ENCODE measurements at places on chromosomes 3 and 15. TPM values are rescaled to one million over a fixed set of nuclear protein-coding genes. Genes with fewer than 3 reads are reported as not detected.
A peak's percentile ranks its signal among the peaks of the same experiment; 100 is the strongest.

The CPNE9 gene
- 0.85 TPM for polyA plus RNA-seq

The ZNF385D gene
- 0.42 TPM for polyA plus RNA-seq

The MASP1 gene
- 0.31 TPM for polyA plus RNA-seq

DNA sequence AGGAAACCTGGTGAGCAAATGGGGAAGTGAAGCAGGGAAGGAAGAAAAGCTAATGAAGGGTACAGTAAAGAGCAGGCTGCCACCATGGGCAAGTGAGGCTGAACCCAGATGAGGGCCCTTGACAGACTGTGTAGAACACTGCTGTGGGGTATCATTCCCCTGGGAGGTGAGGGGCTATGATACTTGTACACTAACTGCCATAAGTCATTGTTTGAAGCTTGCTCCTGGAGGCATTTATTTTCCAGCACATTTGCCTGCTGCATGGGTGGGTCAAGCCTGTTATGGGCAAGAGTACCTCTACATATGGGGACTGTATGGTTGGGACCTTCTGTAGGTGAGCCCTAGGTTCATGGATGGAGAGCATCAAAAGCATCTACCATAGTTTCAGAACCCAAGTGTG, 57.4 kb downstream of the POMGNT2 start:
- H3K27ac ChIP-seq, result no peak overlapping the region
- H3K4me1 ChIP-seq, result no peaks in the 10 kb centered on the region
- DNase-seq, result no peak
- H3K27me3 ChIP-seq, result no peaks in the 10 kb centered on the region
- H3K36me3 ChIP-seq, result no peaks in the 10 kb centered on the region

DNA sequence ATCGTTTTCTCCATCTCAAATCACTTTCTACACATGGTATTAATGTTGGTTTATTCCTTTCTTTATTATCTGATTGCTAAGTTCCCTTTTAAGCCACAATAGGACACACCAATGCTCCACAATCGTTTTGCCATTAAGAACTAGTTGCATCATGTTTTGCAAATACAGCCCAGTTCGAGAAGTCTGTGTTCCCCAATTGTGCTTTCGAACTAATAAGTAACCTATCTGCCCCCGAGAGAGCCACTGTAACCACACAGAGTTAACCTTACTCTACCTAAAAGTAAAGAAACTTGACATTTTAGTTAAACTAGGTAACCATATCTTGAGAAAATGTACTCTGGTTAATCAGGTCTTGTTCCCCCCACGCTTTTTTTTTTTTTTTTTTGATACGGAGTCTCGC, 39.1 kb downstream of the MAGI1 start:
- no peaks in the 10 kb centered on the region for H3K27me3 ChIP-seq
- no peak overlapping the region for H3K27ac ChIP-seq
- H3K4me3 ChIP-seq, result no peak overlapping the region
- DNase-seq, result no peak
- H3K4me1 ChIP-seq, result peaks cover 5% of the 10 kb centered on the region

DNA sequence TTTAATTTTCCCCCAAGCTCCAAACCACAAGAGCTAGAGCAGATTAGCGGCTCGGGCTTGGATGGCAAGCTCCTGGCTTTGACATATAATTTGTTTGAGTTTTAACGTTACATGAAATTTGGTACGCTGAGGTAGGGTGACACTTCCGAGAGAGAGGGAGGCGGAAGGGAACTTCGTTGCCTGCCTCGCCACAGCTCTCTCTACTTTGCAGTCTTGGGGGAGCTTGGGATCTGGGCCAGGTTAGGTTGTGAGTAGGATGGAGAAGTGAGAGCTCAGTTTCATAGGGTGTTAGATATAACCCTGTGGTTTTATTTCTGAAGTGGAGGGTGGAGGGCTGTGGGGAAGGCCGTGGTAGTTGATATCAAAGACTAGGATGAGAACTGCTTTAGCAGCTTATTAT, 39.7 kb downstream of the LRTM1 start:
- H3K36me3 ChIP-seq, result no peaks in the 10 kb centered on the region
- DNase-seq, result no peak
- no peak overlapping the region for H3K4me3 ChIP-seq
- no peaks in the 10 kb centered on the region for H3K27me3 ChIP-seq
- H3K4me1 ChIP-seq, result no peaks in the 10 kb centered on the region

DNA sequence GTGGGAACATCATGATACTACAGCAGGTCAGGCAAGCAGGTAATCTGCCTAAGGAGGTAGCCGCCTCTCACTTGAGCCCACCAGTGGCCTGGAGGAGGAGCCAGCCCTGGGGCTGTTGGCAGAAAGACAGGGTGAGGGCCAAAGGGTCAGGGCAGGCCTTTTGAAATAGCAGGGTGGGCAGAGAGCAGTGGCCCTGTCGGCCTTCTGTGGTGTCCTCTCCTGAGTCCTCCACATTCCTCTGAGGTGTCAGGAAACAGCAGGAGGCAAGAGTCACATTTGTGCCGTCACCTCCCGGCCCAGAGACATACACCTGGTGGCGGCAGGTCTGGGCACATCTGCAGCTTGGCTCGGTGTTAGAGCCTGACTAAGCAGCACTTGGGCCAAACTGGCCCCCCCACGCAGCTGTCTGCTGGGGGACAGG, 3.9 kb upstream of the BNC1 start:
- H3K4me3 ChIP-seq, result no peak overlapping the region
- no peaks in the 10 kb centered on the region for H3K4me1 ChIP-seq
- DNase-seq, result no peak
- no peaks in the 10 kb centered on the region for H3K36me3 ChIP-seq

GRCh38 chr3:186589856-186590579, 19.5 kb downstream of the DNAJB11 start:
- no peaks in the 10 kb centered on the region for H3K27me3 ChIP-seq
- DNase-seq, result no peak
- H3K27ac ChIP-seq, result no peak overlapping the region
- H3K4me1 ChIP-seq, result peaks cover 11% of the 10 kb centered on the region
- H3K36me3 ChIP-seq, result no peaks in the 10 kb centered on the region

DNA sequence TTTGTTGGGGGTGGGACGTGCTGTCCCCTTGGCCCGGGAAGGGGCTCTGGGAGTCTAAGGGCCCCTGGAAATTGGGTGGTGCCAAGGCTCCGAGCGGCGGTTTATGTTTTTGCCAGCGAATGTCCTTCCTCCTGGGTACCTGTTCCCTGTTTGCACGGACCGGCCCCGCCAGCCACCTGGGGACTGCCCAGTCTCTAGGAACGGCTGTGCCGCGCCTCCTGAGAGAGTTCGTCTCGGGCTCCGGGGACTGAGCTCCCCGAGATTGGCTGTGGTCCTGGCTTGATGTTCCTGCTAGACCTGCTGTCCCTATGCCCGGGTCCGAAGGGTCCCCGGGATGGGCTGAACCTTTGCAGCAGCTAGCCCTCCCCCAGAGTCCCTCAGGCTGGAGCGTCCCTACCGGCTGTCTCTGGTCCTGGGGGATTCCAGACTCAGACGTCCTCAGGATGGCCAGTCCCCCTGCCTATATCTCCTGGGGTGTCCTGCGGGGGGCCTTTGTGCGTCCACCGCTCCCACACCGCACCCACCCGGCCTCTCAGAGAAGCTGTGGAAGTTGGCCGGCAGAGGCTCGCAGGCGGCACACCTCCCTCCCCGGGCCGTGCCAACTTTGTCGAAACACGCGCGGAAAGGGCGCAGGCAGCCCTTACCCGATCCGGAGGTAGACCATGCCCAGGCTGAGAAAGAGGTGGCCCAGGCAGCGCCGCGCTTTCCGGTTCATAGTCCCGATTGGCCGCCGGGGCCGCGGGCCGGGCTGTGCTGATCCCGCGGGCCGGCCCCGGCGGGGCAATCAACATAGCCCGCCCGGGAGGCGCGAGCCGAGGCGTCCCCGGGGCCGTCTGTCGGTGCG, 547 bp downstream of the WNT7A start:
- H3K27me3 ChIP-seq, result peaks cover 5% of the 10 kb centered on the region
- no peak overlapping the region for H3K27ac ChIP-seq
- no peaks in the 10 kb centered on the region for H3K36me3 ChIP-seq
- H3K4me1 ChIP-seq, result no peaks in the 10 kb centered on the region
- H3K4me3 ChIP-seq, result peak overlapping the region; percentile 10

DNA sequence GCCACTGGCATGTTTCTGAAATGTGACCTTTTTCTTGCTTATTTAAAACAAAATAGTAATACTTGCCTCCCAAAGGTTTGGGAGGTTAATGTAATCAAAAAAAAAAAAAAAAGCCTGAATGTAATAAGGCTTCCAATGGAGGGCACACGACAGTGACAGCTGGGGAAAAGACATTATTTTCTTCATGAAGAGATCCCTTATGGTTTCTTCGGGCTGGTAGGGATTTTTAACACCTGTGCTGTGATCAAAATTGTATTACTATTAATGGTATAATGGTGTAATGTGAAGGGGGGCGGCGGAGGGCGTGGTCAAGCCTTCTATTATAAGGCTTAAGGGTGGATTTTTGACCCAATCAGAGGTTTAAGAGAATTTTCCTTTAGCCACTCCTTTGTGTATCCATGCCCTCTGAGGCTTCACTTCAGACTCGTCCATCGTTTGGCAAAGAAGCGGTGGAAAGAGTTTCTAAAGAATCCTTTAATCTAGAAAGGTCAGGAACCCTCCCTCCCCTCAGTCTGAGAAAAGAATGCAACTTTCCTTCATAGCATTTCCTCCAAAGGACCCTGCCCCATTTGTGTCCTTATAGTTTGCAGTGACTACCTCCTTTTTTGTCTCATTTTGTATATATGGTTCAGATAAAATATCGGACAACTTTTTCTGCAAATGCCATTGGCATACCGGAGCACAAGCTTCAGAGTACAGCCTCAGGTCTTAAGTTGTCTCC, 89.5 kb upstream of the CHD2 start:
- peak overlapping the region; percentile 97 for H3K27ac ChIP-seq
- H3K36me3 ChIP-seq, result no peaks in the 10 kb centered on the region
- DNase-seq, result peak; percentile 83
- no peaks in the 10 kb centered on the region for H3K27me3 ChIP-seq

DNA sequence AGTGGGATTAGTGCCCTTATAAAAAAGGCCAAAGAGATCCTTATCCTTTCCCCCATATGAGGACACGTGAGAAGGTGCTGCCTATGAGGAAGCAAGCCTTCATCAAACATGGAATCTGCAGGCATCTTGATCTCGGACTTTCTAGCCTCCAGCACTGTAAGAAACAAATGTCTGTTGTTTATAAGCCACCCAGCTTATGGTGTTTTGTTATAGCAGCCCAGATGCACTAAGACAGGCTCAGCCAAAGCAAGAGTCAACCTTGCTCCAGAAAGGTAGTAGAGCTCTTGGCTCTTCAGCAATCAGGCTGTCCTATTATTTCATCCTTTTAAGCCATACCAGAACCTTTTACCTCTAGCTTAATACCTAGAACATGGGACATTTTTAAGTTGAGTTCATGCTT, 12.3 kb upstream of the TNIK start:
- H3K4me1 ChIP-seq, result no peaks in the 10 kb centered on the region
- no peak for DNase-seq
- no peak overlapping the region for H3K4me3 ChIP-seq
- H3K27ac ChIP-seq, result no peak overlapping the region

DNA sequence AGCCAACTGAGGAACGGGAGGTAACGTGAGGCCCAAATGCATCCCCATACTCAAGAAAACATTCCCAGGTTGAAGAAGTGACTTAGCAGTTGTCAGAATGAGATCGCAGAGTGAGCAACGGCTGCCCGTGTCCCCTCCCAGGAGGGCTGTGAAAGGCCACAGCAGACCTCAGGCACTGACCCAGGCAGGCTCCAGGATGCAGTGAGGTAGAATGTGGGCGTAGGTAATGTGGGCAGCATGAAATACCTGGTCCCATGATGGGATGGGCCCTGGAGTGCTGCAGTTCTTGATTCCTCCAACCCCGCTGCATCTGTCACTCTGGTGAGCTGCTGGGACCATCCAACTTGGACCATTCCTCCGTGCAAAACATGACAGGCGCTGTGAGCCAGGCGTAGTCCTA, 74.8 kb downstream of the NSMCE3 start:
- DNase-seq, result no peak
- H3K27ac ChIP-seq, result no peak overlapping the region
- no peak overlapping the region for H3K4me3 ChIP-seq
- no peaks in the 10 kb centered on the region for H3K36me3 ChIP-seq

DNA sequence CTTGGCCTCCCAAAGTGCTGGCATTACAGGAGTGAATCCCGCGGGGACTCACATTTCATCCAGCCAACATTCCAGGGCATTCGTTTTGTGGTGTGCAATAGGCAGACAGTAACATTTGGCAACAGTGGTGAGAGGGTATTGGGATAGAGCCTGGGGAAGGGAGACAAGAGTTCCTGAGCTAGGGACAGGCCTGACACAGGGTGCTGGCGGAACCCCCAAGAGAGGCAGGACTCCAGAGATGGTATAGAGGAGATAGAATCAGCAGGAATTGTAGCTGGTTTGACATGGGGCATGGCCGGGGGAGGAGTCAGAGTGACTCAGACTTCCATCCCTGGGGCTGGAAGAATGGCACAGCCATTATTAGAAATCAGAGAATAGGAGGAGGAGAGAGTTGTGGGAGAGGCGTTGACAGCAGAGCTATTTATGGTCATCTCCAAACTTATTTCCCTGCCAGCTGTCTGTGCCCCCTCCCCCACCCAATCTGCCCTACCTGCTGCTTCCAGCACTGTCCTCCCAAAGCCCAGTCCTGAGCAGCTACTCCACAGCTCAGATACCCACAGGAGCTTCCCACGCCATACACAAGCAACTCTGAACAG, 4.4 kb upstream of the IDH2 start:
- peaks cover 24% of the 10 kb centered on the region for H3K4me1 ChIP-seq
- no peak overlapping the region for H3K4me3 ChIP-seq
- no peak for DNase-seq
- no peaks in the 10 kb centered on the region for H3K27me3 ChIP-seq
- H3K27ac ChIP-seq, result no peak overlapping the region
